Activated naive CD4-positive, alpha-beta T cell treated with anti-CD3 and anti-CD28 coated beads, Interleukin-2, amount 10 ng/mL, durations not matched to agents 7 days and 5 days (primary cell): ENCODE measurements at places on chromosomes 4 and X.

GRCh38 chrX:123736333-123736921, 3.6 kb upstream of the THOC2 start:
- DNase-seq, result no peak

DNA sequence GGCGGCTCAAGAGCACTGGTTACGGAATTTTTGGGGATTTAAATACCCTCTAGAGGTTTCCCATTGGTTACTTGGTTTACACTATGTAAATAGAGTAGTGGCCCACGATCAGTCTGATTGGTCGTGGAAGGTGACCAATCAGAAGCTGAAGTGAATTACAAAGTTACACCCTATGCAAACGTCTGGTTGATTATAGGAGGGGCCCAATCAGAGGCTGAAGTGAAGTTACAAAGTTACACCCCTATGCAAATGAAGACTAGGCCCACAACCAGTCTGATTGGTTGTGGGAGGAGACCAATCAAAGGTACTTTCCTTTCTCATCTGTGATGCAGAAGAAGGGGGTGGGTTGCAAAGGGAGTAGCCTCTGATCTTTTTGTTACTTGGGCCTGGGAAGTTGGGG, 45.1 kb upstream of the HSD17B10 start:
- no peak for DNase-seq

- DNase-seq, result no peak
Measured at GRCh38 chr4:152817331-152817730, 37.6 kb downstream of the ARFIP1 start.

DNA sequence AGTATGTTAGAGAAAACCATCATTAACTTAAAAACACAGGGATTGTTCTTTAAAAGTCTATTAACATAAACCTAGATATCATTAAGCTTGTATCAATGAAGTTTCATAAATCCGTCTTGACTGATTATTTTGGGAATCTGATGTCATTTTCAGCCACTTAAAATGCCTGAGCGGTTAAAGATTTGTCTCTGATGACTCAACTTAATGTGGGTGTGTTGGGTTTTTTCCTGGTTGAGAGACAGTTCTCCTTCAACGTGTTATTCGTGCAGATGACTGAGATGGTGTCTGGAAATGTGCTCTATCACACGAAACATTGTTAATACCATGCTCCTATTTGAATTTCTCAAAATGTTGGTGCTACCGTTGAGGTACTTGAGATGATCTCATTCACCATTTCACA, 227.3 kb upstream of the TENM3 start:
- DNase-seq, result no peak

GRCh38 chr4:6710282-6710681, 617 bp upstream of the MRFAP1L1 start:
- no peak for DNase-seq

- no peak for DNase-seq
Measured at GRCh38 chr4:27327421-27328181, 467.0 kb downstream of the STIM2 start.

DNA sequence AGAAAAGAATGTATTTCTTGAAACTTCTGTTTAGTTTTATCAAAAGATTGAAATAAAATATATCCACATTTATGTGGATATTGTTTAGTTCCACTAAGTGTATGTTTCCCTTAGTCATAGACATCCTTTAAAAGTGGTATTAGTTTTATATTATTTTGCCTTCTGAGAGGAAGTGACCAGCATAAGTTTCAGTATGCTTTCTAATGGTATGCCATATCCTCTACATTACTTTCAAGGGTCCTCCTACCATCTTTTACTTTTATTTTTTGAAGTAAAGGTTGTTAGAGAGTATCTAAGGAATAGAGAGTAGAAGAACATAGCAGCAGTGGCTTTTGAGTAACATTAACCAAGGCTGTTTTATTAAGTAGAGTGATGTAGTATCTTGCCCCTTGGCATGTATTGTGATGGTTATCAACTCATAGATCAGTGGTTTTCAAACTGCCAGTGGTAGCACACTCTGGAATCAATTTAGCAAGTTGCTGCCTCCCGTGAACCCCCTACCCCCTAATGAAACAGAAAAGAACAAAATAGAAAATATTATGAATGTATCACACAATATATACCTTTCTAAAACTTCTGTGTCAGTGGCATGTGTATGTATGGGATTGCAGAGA, 44.8 kb downstream of the RBPJ start:
- DNase-seq, result no peak

- DNase-seq, result no peak
Measured at GRCh38 chrX:134572816-134573682, 85.2 kb downstream of the PLAC1 start.

DNA sequence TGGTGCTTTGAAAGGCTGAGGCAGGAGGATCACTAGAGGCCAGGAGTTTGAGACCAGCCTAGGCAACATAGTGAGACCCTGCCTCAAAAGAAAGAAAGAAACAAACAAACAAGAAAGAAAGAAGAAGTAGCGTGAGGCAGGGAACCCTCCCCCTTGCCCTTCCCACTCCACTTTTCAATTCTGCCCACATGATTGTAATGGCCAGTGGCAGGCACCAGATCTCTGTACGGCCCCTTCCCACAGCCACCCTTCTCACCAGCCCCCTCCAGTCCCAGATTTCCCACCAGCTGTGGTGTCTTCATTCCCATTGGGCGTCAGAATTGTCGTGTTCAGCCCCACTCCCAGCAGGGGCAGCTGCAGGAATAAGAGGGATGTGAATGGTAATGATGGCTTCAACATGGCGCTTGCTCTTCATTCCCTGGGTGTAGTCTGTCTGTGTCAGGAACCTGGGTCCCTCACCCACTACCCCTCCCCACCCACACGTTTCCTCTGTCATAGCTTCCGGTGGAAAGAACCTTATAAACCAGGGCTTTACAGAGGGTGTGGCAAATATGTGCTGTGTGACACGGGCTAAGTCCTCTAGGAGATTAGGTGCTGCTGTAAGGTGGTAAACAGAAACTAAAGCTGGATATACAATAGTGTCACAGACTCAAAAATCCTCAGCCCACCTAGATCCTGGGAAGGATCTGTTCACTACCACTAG, at the start of gene IL2RG:
IL2RG (minus strand) TSS at position 437 of the 703 bp plus-strand sequence; CDS start at position 399, 38 bp downstream.
- DNase-seq, result peak; percentile 86

GRCh38 chrX:112653017-112653416, 26.7 kb downstream of the LHFPL1 start:
- DNase-seq, result no peak

DNA sequence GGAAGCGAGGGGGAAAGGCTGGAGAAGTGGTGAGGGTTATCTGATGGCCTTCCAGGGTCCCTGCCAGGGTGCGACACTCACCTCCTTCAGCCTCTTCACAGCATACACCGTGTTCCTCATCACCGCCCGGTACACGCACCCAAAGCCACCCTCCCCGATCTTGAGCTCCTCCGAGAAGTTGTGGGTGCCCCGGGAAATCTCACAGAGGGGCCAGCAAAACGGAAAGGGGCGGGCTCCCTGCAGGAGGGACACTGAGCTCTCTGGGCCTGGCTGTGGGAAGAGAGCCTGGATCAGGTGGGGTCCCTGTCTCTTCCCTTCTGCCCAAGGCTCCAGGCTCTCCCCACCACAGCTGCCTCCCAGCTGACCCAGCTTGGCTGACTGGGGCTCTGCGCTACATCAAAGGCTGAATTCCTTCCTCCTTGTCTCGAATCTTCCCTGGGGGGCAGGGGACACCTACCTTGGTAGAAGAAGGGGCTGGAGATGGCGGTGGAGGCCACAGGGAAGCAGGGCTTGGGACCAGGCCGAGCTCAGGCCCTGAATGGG, 1.1 kb downstream of the IRAK1 start:
- no peak for DNase-seq

- no peak for DNase-seq
Measured at GRCh38 chrX:24018809-24019208, 8.2 kb downstream of the KLHL15 start.

GRCh38 chr4:14419516-14419915, 582.8 kb upstream of the CPEB2 start:
- DNase-seq, result no peak

DNA sequence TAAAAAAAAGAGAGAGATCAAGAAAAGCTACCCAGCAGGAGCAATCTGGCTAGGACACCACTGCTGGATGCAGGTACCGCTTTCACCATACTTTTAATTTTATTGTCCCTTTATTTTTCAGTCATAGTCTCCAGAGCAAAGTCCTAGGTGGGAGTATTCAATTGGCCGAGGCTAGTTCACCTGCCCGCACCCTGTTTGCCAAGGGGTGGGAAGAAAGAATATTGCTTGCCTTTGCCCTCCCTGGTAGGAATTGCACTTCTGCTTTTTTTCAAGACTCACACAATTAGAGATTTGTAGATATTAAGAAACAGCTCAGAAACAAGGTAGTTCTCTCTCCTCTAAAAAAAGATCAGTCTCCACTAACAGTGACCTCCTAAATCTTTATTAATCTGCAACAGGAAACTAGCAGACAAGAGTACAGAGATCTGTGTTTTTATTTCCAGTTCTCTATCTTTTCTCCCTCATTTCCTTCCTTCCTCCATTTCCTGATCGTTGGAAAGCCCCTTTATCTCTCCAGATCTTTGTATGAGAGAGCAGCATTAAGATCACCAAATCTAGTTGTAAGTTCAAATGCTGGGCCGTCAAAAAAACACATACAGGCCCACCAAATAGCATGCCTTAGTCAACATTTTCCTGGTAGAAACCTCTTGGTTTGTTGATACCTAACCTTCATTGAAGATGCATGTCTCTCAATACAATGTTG, 9.4 kb upstream of the RPGR start:
- no peak for DNase-seq

GRCh38 chr4:97197106-97197505, 946.2 kb downstream of the STPG2 start:
- DNase-seq, result no peak

DNA sequence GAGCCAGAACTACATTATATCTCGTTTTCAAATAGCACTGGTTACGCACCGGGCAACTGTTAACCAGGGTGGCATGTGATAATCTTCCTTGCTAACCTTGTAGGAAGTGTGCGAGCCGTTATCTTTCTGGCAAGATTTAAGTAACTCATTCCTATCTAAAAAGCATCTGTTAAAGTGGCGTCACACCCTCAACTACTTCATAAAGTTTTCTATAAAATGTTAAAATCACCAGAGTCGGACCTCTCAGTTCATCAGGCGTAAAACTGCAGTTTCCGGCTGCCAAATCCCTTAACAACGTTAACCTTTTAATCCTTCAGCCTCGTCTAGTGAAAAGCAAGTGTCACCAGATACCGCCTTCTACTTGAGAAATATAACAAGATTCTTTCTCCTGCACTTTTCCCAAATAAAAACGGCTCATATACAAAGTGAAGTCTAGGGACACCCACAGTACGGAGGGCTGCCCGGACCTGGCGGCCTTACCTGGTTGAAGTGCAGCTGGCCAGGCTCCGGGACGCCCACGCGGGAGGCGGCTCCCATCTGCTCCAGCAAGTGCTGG, 1.2 kb downstream of the SLC39A8 start:
- peak; percentile 27 for DNase-seq

GRCh38 chr4:20520901-20521300, 179.4 kb upstream of the PACRGL start:
- DNase-seq, result no peak

- DNase-seq, result no peak
Measured at GRCh38 chrX:129736491-129736890, 2.3 kb upstream of the XPNPEP2 start.

DNA sequence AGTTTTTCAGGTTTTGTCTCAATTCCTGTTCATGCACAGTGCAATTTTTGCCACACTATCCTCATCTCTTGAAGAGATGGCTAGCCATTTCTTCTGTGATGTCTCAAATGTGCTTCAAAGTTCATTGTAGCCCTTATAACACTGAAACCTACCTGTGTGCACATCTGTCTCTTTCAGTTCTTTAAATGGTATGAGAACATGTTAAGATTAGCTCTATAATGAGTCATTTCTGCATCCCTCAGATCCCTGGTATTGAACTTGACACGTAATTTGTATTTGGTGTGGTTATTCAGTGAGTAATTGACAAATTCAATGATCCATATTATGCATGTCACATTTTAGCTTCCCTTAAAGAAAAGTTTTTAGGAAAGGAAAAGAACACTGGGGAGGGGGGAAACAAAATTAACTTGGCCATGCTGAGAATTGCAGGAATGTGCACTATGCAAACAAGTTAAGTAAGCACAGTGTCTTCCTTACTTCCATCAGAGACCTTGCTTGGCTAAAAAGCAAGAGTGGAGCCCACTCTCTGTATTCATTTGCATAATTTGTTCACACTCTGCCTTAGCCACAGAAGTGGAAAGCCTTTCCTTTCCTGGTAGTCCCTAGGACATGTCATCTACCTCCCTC, 659.8 kb upstream of the MAGEB2 start:
- DNase-seq, result no peak

- DNase-seq, result no peak
Measured at GRCh38 chrX:8052909-8053308, 118.2 kb downstream of the VCX2 start.

DNA sequence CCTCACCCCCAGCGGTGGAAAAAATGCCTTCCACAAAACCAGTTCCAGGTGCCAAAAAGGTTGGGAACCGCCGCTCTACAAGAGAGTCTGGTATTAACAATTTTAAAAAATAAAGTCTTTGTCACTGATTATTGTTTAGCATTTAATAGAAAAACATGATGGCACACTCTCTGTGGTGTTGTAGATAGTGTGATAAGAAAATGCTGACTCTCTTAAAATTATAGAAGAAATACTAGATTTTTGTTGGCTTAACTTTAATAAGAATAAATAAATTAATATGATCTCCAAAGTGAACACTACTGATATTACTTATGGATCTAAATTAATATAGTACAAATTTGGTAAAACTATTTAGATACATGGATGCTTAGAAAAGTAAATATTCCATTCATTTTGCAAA, 943.5 kb downstream of the CCSER1 start:
- no peak for DNase-seq

GRCh38 chr4:167964766-167965373, 127.5 kb upstream of the ANXA10 start:
- DNase-seq, result no peak

DNA sequence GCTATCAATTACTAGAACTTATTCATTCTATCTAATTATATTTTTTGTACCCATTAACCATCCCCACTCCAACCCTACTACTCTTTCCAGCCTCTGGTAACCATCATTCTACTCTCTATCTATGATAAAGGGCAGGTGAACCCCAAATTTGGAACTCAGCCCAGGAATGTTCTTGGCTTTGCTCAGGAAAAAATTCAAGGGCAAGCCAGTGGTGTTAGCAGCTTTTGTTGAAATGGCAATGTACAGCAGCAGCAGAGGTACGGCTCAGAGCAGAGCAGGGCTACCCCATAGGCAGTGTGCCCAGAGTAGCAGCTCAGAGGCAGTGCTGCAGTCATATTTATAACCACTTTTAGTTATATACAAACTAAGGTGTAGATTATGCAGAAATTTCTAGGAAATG, 138.2 kb downstream of the RNF150 start:
- DNase-seq, result no peak

DNA sequence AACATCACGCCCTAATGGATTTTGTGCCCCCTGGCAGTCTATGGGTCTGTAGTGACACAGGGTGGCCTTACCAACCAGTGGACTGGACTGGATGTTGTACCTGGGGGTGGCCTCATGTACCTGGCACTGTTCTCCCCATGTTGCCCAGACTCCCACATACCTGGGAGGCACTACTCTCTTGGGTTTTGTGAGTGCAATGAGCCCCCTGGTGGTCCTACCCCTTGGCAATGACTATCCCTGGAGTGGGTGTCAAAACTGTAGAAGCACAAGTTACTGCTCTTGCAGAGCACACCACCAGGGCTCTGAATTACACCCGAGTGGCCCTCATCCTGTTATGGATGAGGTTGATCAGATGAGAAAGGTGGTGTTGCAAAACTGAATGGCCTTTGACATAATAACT, 57.8 kb upstream of the CCDC149 start:
- DNase-seq, result no peak

GRCh38 chrX:2351321-2351720, 149.5 kb downstream of the DHRSX start:
- no peak for DNase-seq

GRCh38 chrX:2226182-2226581, 274.6 kb downstream of the DHRSX start:
- DNase-seq, result no peak
